ENCODE measurements at places on chromosomes 5 and 9.

- no peak for DNase-seq
Observed at GRCh38 chr9:116218399-116218798, 64.8 kb downstream of the PAPPA start.

GRCh38 chr5:32031089-32031488, 143.0 kb downstream of the GOLPH3 start:
- no peak for DNase-seq

DNA sequence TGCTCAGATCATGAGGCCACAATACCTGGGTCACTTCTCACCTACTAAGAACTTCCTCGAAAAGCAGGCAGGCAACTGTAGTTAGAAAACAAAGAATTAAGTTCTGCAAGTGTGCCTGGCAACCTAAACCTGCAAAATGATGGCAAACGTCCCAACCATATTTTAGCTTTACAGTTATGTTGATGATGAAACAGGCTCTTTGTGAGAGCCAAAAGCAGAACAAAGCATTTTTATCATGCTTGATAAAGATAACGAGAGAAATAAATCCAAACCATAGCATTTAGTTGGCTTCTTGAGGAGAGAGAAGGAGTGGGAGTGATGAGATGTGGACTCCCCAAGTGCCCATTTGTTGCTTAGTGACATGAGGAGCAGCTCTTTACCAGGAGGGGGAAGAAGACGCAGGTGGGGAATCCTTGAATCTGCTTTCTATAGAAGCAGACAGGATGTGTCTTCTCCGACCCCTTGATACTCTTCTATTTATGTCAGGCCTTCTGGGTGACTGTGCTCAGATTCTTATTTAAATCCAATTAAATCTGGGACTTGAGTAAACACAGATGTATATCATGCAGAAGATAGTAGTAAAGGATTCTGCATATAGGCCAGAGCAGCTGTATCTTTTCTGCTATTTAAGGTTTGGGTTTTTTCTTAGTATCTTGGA, 221.2 kb downstream of the TMEM167A start:
- no peak for DNase-seq

GRCh38 chr9:96859461-96860198, 5.3 kb upstream of the ZNF782 start:
- no peak for DNase-seq

DNA sequence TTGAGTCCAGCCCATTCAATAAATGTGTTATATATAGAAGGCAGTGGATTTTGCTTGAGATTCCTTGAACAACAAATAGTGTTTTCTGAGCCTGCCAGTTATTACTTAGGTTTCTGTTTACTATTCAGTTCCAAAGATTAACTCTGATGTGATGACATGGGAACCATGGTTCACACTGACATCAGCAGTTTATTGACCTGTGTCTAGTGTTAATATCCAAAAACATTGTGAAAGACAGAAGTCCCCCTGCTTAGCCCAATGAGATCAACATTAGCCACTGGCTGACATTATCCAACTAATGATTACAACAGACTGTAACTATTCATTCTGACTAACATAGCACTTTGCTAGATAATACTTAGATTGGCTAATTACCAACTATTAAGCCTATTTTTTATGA, 14.9 kb downstream of the APBA1 start:
- DNase-seq, result no peak

DNA sequence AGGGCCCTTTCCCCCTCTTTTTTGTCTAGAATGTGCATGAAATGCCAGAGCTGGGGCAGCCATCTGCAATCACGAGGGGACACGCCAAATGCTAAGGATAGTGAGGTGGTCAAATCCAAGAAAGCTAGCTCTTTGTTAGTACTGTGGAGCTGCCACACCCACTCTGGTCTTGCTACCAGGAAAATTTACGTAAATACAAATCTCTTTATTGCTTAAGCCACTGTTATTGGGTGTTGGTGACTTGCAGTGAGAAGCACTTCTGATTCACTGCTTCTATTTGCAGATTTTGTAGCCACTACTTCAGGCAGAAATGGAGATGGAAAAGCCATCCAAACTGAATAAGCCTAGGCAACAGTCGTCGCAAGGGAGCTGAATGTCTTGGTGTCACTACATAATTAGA, 25.6 kb upstream of the SUSD1 start:
- no peak for DNase-seq

- no peak for DNase-seq
Observed at GRCh38 chr5:117149312-117149711, 574.7 kb upstream of the SEMA6A start.

DNA sequence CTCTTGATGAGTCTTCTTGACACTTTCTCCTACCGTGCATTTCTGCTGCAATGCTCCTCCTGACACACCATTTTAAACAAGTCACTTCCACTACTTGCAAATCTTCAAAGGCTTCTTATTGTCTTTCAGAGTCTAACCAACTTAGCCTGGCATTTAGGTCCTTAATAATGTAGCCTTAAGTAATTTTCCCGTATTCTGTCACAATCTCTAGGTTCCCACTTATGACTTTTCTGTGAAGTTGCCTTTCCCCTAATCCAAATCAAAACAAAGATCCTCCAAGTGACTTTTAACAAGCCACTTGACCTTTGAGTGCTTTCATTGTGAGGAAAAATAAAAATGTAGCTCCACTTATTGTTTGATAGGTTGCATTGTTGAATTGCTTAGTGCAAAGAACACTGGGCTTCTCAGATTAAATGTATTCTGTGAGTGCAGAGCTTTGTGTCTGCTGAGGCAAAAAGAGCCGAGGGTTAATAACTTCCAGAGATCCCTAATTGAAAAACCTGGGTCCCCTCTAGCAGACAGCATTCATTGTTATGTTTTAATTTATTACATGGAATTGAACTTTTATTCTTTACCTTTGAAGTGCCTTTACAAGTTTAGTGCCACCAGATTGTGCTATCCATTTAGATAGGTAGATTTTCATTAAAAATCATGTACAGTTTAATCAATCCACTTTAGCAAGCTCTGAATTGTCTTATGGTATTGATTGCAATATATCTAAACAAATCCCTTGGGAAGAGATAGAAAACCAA, 341.7 kb upstream of the TYRP1 start:
- no peak for DNase-seq
